ENCODE measurements at places on chromosomes 12 and 14.

DNA sequence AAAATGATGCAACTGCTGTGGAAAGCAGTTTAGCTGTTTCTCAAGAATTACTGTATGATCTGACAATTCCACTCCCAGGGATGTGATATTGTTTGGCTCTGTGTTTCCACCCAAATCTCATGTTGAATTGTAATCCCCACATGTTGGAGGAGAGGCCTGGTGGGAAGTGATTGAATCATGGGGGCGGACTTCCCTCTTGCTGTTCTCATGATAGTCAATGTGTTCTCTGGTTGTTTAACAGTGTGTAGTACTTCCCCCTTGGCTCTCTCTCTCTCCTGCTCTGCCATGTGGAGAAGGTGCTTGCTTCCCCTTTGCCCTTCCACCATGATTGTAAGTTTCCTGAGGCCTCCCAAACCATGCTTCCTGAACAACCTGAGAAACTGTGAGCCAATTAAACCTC, 93.4 kb upstream of the CPM start:
- no peak for DNase-seq

DNA sequence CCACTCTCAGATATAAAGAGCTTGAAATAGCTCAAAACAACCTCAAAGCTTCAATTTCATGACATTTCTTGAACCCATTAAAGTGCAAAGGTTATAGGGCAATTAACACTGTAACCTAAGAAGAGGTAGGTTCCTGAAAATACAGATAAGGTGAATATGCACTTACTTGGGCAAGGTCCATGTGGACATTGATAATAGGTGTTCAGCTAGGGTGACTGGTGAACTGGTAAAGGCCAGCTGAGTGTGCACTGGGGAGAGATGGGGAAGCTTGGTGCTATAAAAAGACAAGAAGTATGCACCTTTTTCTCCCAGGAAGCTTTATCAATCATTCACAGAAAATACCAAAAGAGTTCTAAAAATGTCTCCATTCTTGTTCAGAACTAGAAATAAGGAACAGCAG, 418.6 kb downstream of the SLC16A7 start:
- no peak for DNase-seq

DNA sequence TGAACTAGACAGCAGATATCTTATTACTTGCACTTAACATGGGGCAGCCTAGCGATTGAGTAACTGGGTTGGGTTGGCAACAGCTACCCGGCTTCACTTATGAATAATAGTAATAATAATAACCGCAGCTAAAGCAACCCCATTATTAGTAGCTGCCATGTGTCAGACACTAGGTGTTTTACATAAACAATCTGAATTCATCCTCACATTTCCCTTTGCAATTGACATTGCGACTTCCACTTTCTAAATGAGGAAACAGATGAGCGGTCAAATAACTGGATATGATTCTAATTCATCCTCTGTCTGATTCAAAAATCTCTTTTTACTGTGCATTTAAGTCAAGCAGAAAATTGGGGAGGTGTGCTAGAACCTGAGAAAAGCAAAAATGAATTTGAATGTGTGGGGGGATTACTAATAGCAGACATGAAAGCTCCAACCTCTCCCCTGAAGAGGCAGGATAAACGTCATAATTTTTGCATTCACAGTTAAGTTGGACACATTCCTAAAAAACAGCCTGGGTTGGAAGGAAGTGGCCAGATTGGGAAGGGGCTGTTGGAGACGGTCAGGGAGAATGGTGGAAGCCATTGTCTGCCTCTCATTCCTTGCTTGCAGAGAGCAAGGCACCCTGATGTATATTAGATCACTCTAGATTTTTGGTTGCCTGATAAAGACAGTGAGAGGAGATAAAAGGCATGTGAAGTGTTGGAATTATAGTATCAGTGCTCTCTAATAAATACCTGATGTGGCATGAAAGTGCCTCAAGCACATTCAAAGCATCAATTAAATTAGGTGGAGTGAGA, 13.1 kb downstream of the EMP1 start:
- no peak for DNase-seq

- DNase-seq, result no peak
Measured at GRCh38 chr12:86838711-86839110, 582.5 kb upstream of the MGAT4C start.

GRCh38 chr14:78143489-78144145, 26.6 kb upstream of the NRXN3 start:
- DNase-seq, result no peak

DNA sequence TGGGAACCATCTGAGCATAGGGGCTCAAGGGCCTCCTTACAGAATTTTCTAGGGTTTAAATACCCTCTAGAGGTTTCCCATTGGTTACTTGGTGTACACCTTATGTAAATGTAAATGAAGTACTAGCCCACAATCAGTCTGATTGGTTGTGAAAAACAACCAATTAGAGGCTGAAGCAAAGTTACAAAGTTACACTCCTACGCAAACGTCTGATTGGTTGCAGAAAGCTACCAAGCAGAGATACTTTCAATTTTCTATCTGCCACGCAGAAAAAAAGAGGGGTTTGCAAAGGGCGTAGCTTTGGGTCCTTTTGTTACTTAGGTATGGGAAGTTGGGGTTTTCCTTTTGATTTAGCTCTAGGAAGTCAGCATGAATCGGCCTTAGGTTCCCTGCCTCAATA, 1.8 kb upstream of the TMEM19 start:
- no peak for DNase-seq

DNA sequence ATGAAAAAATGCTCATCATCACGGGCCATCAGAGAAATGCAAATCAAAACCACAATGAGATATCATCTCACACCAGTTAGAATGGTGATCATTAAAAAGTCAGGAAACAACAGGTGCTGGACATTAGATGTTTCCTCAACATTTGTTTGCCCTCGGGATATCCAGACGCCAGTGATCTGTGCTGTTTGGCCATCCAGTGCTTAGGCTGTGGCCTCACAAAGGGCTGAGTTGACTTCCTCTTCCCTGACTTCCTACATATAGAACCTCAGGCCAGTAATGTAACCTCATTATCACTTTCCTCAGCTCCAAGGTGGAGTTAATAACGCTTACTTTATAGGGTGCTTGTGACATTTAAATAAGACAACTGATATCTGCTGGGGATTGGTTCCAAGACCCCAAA, 51.8 kb downstream of the SLC15A5 start:
- DNase-seq, result no peak

Measured in DMS79 (cell line).